ENCODE measurements at places on chromosomes 5 and 9.

GRCh38 chr5:66438087-66438486, 158.1 kb upstream of the MAST4 start:
- no peak overlapping the region for H3K27ac ChIP-seq
- no peaks in the 10 kb centered on the region for H3K27me3 ChIP-seq
- no peak overlapping the region for H3K4me3 ChIP-seq
- DNase-seq = no peak
- no peaks in the 10 kb centered on the region for H3K36me3 ChIP-seq

- no peak for DNase-seq
- H3K27ac ChIP-seq = no peak overlapping the region
- no peaks in the 10 kb centered on the region for H3K27me3 ChIP-seq
- no peaks in the 10 kb centered on the region for H3K4me1 ChIP-seq
- H3K36me3 ChIP-seq = no peaks in the 10 kb centered on the region
Observed at GRCh38 chr9:78620303-78620702, 323.4 kb downstream of the PSAT1 start.

- no peak overlapping the region for H3K4me3 ChIP-seq
- no peak overlapping the region for H3K27ac ChIP-seq
- H3K36me3 ChIP-seq = no peaks in the 10 kb centered on the region
- no peak for DNase-seq
Observed at GRCh38 chr9:23717505-23717904, 108.5 kb downstream of the ELAVL2 start.

- H3K4me3 ChIP-seq = no peak overlapping the region
- H3K27ac ChIP-seq = peak overlapping the region; percentile 62
- H3K27me3 ChIP-seq = no peaks in the 10 kb centered on the region
- H3K36me3 ChIP-seq = no peaks in the 10 kb centered on the region
Observed at GRCh38 chr9:93505541-93506132, 52.3 kb upstream of the FAM120AOS start.

DNA sequence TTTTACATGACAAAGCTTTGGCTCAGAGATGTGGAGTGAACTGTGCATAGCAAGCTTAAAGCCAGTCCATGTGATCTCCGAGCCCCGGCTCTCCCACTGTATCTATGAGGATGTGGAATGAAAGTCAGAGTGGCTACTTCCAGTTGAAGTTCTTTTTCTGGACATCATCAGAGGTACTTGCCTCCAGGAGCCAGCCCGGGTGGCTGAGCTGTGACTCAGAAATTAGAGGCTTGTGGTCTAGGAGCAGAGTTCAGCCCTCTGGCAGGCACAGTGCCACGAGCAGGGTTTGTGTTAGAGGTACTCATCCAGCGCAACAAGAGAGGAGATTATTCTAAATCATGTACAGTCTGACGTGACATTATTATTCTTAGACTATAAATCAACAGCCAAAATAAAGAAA, 322.5 kb downstream of the CDK5RAP2 start:
- no peaks in the 10 kb centered on the region for H3K36me3 ChIP-seq
- no peak for DNase-seq
- no peak overlapping the region for H3K27ac ChIP-seq

DNA sequence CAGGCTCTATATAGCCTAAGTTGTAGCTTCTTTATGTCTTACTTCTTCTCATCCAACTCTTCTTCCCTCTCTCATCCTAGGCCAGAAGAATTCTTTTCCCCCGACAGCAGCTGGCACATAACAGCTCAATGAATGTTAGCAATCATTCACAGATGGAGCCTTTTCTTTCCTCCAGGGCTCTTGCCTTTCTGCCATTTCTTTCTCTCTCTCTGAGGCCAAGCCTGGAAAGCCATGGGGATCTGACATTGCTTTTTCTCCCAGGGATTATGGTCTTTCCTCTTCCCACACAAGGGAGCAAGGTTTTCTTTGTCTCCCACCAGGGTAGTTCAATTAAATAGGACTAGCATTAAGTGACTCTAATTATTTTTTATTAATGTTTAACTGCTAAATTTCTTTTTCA, 20.5 kb downstream of the SMIM15 start:
- no peaks in the 10 kb centered on the region for H3K27me3 ChIP-seq
- no peaks in the 10 kb centered on the region for H3K36me3 ChIP-seq

GRCh38 chr9:135152614-135153334, 65.3 kb downstream of the OLFM1 start:
- no peaks in the 10 kb centered on the region for H3K27me3 ChIP-seq
- peak; percentile 17 for DNase-seq
- no peaks in the 10 kb centered on the region for H3K36me3 ChIP-seq
- no peak overlapping the region for H3K4me3 ChIP-seq
- peaks cover 1% of the 10 kb centered on the region for H3K4me1 ChIP-seq

- H3K4me1 ChIP-seq = no peaks in the 10 kb centered on the region
- no peaks in the 10 kb centered on the region for H3K36me3 ChIP-seq
- H3K27ac ChIP-seq = no peak overlapping the region
Observed at GRCh38 chr9:21392270-21392669, 7.1 kb upstream of the IFNA2 start.

- no peak for DNase-seq
- H3K36me3 ChIP-seq = no peaks in the 10 kb centered on the region
- H3K27me3 ChIP-seq = no peaks in the 10 kb centered on the region
- H3K4me3 ChIP-seq = no peak overlapping the region
- no peak overlapping the region for H3K27ac ChIP-seq
Observed at GRCh38 chr5:115388240-115388639, 91.8 kb upstream of the CCDC112 start.

DNA sequence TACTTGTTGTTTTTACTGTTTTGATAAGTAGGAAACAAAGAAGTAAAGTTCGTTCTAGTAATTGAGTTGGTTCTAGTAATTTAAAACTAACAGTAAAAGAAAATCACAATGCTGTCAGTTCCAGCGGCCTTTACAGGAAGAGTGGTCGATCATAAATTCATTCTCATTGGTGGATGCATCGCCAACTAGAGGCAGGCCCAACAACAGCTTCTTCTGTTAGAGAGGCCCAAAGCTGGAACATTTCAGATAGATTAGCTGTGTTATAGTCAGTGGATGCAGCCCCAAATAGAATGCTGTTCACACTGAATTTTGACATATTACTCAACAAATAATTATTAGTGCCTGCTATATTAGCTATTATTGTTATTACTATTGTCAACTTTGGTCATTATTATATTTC, 80.8 kb downstream of the ARRDC3 start:
- no peak overlapping the region for H3K4me3 ChIP-seq
- H3K4me1 ChIP-seq = peaks cover 11% of the 10 kb centered on the region
- DNase-seq = no peak
- H3K36me3 ChIP-seq = no peaks in the 10 kb centered on the region

DNA sequence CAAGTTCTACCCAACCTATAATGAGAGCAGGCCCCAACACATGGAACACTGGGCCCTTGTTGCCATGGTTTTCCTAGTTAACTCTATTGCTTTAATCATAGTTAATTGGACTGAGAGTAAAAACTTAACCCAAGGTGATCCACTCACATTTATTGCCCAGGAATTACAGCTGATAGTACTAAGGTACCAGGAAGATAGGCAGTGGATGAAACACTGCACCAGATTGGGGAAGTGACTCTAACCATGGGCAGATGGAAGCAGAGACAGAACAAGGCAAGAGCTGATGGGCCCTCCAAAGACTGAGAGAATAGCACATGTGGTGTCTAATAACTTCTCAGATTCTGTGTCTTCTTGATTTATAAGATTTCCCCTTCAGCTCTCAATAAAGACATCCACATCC, 145.7 kb upstream of the TRIM32 start:
- H3K4me1 ChIP-seq = no peaks in the 10 kb centered on the region
- no peak for DNase-seq
- H3K27me3 ChIP-seq = no peaks in the 10 kb centered on the region
- no peak overlapping the region for H3K4me3 ChIP-seq

DNA sequence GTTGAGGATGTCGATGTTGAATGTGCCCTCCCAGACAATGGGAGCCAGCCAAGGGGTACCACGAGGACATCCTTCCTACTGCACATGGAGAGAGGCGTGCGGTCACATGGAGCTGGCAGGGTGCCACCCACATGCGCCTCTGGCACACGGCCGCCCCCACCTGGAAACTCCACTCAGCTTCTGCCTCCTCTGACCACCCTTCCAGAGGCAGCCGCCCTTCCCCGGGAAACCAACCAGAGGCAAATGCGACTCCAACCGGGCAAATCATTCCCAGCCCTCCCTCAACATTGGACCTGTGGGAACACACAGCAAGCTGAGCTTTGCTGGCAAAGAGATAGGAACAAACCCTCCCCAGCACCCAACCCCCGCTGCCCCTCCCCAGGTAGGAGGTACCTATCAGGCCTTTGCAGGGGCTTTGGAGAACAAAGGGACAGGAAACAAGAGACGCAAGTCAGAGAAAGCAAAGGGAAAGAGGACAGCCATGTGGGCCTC, 17.5 kb downstream of the ABO start:
- H3K27ac ChIP-seq = no peak overlapping the region
- H3K4me1 ChIP-seq = no peaks in the 10 kb centered on the region
- H3K4me3 ChIP-seq = no peak overlapping the region
- H3K27me3 ChIP-seq = no peaks in the 10 kb centered on the region

GRCh38 chr9:72533322-72533721, 11.9 kb downstream of the TMC1 start:
- no peaks in the 10 kb centered on the region for H3K27me3 ChIP-seq
- peaks cover 3% of the 10 kb centered on the region for H3K4me1 ChIP-seq
- no peak overlapping the region for H3K4me3 ChIP-seq
- no peaks in the 10 kb centered on the region for H3K36me3 ChIP-seq
- no peak overlapping the region for H3K27ac ChIP-seq
- DNase-seq = no peak

DNA sequence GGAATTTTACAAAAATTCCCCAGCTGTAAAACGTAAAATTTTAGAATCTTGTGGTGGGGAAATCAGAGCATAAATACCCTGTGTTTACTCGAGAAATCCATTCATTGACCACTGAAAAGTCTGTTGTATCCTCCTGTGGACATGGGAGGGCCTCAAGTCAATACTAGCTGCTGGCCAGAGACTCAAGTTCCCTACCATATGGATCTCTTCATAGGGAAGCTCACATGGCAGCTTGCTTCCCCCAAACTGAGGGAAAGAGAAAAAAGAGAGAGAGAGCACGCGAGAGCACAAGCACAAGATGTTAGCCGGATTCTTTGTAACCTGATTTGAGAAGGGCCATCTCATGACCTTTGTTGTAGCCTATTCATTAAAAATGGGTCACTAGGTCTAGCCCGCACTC, 591.9 kb downstream of the LRRC70 start:
- no peaks in the 10 kb centered on the region for H3K27me3 ChIP-seq
- no peaks in the 10 kb centered on the region for H3K4me1 ChIP-seq
- DNase-seq = no peak

DNA sequence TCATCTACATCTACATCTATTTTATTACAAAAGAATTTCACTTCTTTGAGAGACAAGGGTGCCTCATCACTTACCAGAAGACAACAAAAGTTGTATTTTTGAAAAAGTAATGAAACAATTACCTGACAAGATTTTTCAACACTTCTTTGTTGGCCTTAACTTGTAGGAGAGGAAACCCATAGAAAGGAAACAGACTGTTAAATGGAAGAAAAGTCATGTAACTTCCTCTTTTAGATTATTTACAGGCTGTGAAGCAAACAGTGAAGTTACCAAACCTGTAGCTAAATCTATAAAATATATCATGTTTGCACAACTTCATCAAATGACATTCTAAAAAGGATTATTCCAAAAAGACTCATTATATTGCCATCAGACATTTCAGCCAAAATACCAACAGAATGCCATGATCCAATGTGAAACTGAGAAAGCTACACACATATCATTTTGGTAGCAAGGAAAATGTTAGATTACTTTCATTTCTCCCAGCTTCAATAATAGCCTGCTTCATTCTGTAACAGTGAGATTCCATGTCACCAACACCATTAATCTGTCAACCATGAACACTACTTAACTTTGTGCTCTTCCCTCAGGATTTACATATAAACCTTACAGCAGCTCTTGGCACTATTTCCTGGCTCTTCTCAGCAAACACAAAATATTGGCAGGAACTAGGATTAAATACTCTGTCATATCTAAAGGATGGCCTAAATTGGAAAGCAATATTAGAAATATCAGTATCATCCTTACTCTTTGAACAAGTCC, 122.5 kb downstream of the MCTP1 start:
- no peak overlapping the region for H3K27ac ChIP-seq
- no peak for DNase-seq
- H3K4me1 ChIP-seq = peaks cover 5% of the 10 kb centered on the region
- no peaks in the 10 kb centered on the region for H3K27me3 ChIP-seq
- no peaks in the 10 kb centered on the region for H3K36me3 ChIP-seq

DNA sequence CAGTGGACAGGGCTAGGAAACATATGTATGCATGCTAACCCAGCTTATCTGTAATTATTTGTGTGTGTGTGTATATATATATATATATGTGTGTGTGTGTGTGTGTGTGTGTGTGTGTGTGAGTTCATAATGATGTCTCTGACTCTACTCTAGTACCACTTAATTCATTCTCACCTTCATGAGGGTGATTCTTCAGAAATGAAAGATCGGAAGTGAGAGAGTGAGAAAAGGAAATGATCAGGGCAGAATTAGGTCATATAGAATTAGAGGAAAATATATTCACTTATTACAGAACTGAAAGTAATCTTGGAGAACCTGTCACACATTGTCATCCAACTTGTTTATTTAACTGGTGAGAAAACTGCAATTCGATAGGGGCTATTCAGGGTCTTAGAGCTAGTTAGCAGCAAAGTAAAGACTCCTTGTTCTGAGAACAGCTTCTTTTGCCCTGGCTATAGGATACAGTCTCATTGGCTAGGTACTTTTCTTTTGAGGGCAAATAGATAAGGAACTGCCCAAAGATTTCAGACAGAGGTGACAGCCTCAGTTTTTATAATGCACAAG, 58.8 kb downstream of the C9orf153 start:
- no peaks in the 10 kb centered on the region for H3K36me3 ChIP-seq
- no peaks in the 10 kb centered on the region for H3K4me1 ChIP-seq
- no peaks in the 10 kb centered on the region for H3K27me3 ChIP-seq
- no peak overlapping the region for H3K27ac ChIP-seq

DNA sequence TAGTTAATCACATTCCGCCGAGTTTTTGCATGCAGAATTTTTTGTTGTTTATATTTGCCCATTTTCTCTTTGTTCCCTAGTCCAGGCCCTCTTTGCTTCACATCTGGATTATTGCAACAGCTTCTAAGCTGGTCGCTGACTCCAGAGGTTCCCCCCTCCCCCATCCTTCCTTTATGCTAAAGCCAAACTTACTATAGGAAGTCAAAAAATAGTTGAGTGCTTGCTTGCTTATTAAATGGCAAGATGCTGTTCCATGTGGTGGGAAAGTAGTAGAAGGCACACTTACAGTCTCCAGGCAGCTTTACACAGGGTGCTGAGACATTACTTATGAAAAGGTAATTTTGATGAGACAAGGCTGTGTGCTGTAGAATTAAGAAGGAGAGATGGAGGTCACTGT, 1.3 kb downstream of the ZBTB34 start:
- H3K4me1 ChIP-seq = peaks cover 44% of the 10 kb centered on the region
- no peaks in the 10 kb centered on the region for H3K27me3 ChIP-seq
- H3K36me3 ChIP-seq = no peaks in the 10 kb centered on the region
- no peak for DNase-seq
- no peak overlapping the region for H3K4me3 ChIP-seq
- H3K27ac ChIP-seq = peak overlapping the region; percentile 96

DNA sequence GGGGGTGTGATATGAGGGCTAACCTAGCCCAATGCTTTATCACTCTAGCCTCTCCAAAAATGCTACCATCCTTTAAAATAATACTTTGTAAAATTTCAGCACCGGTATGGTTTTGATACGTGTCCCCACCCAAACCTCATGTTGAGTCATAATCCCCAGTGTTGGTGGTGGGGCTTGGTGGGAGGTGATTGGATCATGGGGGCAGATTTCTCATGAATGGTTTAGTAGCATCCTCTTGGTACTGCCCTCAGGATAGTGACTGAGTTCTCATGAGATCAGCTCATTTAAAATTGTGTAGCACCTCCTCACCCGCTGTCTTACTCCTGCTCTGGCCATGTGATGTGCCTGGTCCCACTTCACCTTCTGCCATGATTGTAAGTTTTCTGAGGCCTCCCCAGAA, 35.0 kb upstream of the ANKH start:
- H3K27me3 ChIP-seq = no peaks in the 10 kb centered on the region
- H3K27ac ChIP-seq = no peak overlapping the region
- no peaks in the 10 kb centered on the region for H3K4me1 ChIP-seq
- DNase-seq = no peak
- no peak overlapping the region for H3K4me3 ChIP-seq
- H3K36me3 ChIP-seq = no peaks in the 10 kb centered on the region

Data from body of pancreas (tissue), 4 donors.